ENCODE measurements at places on chromosomes 3 and 15.

- no peak overlapping the region for H3K27ac ChIP-seq
- no peak overlapping the region for H3K4me3 ChIP-seq
- no peaks in the 10 kb centered on the region for H3K4me1 ChIP-seq
- no peak for DNase-seq
- H3K27me3 ChIP-seq: no peaks in the 10 kb centered on the region
Observed at GRCh38 chr15:53962646-53963561, 15.3 kb upstream of the UNC13C start.

DNA sequence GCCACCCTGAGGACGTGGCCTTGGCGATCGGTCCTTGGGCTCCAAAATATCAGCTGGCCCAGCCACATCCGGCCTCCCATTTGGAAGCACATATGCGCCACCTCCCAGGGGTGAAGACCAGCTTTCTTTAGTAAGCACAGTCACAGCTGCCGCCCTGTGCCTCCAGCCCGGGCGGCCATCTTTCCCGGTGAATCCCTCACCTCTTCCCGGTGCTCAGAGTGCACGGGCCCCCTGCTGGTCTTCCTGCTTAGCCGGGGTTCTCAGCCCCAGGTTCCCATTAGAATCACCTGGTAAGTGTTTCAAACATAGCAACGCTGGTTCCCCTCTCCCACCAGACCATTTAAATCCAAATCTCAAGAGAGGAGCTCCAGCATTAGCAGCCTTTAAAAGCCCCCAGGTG, 232.2 kb downstream of the VPS13C start:
- H3K36me3 ChIP-seq: no peaks in the 10 kb centered on the region
- no peaks in the 10 kb centered on the region for H3K4me1 ChIP-seq
- H3K27me3 ChIP-seq: no peaks in the 10 kb centered on the region

DNA sequence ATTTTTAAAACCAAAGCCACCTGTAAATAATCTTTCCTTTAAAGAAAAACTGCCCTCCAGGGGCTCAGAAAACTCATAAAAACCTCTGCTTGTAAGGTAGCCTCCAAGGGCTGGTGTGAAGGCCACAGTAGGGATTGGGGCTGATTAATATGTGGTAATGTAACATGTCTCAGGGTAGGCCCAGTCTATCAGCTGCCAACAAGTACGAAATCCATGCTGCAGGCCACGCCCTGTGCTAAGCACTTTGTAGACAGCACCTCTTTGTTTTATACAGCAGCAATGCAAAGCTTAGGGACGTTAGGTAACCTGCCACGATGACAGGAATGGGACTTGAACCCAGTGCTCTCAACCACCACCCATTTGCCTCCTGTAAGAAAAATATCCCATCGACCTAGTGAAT, 65.6 kb upstream of the PRICKLE2 start:
- no peak for DNase-seq
- peaks cover 18% of the 10 kb centered on the region for H3K4me1 ChIP-seq
- peak overlapping the region; percentile 49 for H3K27ac ChIP-seq
- no peaks in the 10 kb centered on the region for H3K27me3 ChIP-seq

DNA sequence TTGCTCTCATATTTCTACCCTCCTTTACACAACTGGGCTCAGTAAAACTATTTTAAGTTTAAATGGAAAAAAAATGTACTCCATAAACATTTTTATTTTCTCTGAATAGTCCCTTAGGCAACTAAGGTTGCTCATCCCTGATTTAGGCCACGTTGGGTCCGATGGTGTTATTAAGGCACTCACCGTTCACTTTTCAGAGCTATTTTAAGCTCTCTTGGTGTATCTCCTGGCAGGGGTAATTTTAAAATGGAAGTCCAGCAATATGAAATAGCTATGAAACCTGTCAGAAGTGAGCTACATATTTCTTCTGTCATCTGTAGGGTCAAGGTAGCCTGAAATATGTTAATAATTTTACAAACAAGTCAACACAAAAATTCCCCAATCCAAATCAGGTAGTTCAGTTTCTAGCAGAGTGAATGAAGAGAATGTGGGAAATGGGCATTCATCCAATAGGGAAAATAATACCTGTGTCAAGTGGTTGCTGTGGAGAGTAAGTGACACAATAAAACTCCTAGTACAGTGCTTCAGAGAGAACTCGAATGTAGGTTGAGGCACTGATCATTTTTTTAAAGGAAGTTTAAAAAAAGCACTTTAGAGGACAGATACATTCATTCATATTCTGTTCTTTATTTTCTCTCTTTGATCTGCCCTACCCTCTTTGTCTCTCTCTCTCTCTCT, 209.3 kb upstream of the FEZF2 start:
- peaks cover 19% of the 10 kb centered on the region for H3K4me1 ChIP-seq
- H3K36me3 ChIP-seq: no peaks in the 10 kb centered on the region
- H3K27ac ChIP-seq: no peak overlapping the region
- no peak for DNase-seq

DNA sequence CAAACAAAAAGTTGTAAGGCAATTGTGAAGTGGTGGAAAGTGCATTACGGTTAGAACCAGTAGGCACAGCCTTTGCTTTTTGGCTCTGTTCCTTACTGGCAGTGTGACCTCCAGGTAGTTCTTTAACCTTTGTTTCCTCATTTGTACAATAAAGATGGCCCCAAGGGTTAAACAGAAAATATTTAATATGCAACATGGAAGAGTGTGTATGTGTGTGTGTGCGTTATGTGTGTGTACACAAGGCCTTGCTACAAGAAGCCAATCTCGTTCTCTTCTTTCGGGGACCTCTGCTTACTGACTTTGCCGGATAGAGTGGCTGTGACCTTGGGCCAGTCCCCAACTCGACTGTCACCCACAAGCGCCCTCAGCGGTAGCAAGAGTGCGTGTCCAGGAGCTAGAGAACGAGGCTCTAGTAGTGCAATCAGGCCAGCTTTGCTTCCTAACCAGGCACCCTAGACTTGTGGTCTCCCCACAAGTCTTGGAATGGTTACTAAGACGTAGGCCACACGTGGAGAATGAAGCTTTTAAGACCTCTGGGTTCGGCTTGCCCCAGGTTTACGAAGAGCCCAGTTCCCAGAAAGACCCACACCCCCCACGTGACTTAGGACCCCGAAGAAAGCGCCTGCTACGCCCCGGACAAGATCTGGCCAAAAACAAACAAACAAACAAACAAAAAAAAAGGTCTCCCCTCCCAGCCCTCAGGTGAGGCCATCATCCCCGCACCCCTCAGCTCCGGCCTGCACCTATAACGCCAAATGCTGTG, 593 bp downstream of the CIAO2A start:
- peak overlapping the region; percentile 59 for H3K4me3 ChIP-seq
- peaks cover 21% of the 10 kb centered on the region for H3K36me3 ChIP-seq
- H3K4me1 ChIP-seq: peaks cover 35% of the 10 kb centered on the region
- peak overlapping the region; percentile 93 for H3K27ac ChIP-seq

- no peak overlapping the region for H3K4me3 ChIP-seq
- DNase-seq: no peak
- no peaks in the 10 kb centered on the region for H3K27me3 ChIP-seq
- no peak overlapping the region for H3K27ac ChIP-seq
- H3K4me1 ChIP-seq: peaks cover 32% of the 10 kb centered on the region
Observed at GRCh38 chr3:158783051-158783450, 18.8 kb upstream of the MFSD1 start.

Data from SJSA1 (cell line).